Activated CD8-positive, alpha-beta memory T cell treated with anti-CD3 and anti-CD28 coated beads for 48 hours (primary cell): ENCODE measurements at places on chromosomes 7 and 10.

DNA sequence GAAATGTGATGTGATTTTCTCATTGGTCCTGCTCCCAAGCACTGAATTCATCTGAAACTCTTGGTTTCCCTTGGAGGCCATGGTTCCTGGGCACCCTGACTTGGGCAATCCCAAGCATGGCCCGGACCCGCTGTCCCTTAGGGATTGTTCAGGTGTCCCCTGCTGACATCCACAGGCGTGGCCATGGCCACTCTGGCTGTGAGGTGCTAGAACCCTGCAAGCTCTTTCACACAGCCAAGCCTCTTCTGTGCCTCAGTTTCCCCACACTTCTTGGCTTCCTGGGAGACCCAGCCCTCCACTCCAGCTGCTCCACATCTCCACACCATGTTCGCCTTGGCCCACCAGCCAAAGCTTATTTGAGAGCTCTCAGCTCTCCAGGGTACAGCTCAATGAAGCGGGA, 12.0 kb upstream of the AZGP1 start:
- no peak for DNase-seq

DNA sequence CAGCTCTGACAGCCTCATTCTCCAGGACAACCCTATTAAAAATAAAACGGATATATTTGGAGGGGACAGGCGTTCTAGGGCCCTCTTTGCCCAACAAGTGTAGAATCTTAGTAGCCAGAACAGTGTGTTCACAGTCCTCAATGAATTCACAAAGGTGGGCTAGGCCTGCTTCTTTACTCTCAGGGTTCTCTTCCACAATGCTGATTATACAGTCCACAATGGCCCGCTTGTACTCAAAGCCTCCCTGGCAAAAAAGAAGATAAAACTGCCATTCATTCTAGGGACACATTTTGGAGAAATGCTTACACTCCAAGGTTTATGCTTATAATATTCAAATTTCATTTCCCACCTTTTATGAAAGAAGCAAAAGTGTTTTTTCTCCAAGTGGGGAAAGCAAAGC, 62.6 kb downstream of the MEST start:
- DNase-seq = no peak

GRCh38 chr7:71009636-71010035, 122.3 kb upstream of the GALNT17 start:
- DNase-seq = no peak

DNA sequence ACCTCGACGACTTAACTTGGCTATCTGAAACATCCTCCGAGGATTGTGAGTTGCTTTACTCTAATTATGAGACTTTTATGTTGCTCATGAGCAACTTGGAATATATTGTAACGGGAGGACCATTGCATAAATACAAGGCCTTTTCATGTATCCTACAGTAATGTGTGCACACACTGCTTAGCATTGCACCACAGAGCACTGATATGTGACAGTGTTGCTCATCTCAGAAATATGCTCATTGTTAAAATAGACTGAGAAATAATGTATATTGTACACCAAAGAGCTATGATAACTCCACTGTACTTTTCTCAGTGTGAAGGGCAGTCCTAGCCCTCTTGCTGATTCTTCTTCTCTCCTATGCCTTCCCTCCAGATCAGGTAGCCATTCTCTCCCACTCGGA, 102.8 kb upstream of the CDK13 start:
- DNase-seq = no peak

DNA sequence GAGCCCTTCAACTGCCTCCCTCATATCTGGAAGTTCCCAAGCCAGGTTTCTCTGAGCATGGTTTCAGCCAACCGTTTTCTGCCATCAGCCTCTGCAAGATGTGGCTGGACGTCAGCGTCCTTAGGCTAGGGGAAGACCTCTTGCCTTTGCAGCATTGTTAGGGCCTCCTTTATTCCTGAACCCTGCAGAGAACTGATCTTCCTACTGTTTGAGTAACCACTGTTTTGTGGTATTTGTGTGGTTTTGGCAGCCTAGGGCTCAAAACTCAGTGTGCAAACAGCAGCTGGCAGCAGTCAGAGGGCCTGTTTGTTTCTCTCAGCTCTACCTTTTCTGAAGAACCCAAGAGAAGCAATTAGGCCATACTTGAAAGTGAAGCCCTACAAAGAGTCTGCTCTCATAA, 83.4 kb upstream of the SEMA3E start:
- DNase-seq = no peak

GRCh38 chr7:122217125-122217524, 73.1 kb upstream of the AASS start:
- no peak for DNase-seq

- DNase-seq = no peak
These were observed 615.1 kb downstream of the SUGCT start for GRCh38 chr7:40749877-40750276.

DNA sequence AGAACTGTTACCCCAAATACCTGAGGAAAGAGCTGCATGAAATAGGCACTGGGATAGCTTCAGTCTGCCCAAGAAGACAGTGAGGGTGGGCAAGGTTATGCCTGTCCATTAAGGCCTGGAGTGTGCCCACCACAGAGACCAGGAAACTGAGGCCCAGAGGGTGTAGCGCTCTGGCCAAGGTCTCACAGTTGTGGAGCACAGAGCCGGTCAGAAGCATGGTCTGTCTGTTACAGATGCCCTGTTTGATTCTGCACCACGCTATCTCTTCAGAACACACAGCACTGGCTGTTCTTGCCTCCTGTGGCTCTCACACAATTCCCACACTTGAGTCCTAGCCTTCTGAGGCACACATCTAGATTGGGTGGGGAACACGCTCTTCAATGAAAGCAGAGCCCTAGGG, 261.4 kb downstream of the GRID1 start:
- DNase-seq = no peak

DNA sequence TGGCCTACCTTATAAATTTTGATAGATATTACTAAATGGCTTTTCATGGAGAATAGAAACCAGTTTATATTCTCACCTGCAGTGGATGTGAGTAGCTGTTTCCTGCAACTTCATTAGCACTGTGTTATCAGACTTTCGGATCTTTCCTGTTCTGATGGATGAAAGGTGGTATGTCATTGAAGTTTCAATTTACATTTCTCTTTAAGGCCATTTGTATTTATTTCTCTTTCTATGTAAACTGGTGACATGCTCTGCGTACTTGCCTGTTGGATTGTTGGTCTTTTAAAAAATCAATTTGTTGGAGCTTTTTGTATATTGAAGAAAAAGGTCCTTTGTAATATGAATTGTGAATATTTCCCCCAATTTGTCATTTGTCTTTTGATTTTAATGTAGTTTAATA, 95.8 kb upstream of the STRIP2 start:
- no peak for DNase-seq

DNA sequence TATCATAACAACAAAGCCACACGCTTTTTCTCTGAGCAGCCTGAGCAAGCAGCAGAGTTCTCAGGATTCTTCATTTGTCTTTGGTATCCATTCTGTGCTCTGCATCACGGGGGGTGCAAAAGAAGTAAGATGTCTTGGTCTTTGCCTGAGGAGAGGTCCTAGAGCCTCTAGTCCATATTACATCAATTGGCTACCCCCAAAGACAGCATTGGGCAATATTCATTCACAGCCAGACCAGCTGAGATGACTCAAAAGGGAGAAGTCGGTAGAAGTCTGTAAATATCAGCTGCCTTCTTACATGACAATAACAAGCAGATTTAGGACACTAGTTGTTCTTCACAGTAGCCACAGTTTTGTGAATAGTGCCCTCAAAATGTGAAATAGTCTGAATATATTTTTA, 66.6 kb downstream of the FZD1 start:
- DNase-seq = no peak

DNA sequence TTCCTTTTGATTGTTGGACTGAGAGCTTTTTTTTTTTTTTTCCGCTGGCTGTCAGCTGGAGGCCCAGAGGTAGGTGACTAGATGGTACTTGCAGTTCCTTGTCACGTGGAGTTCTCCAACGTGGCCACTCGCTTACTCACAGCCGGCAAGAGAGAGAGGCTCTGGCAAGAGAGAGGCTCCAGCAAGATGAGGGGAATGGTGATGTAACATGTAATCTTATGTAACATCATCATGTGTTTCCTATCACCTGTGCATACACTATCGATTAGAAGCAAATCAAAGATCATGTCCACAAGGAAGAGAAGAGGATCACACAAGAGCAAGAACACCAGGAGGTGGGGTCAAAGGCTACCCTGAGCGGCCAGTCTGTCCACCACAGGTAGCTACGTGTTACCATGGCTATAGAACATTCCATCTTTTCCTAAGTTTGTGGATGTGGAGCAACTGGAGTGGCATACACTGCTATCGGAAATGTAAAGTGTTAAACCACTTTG, 4.0 kb upstream of the BORCS7 start:
- DNase-seq = no peak

DNA sequence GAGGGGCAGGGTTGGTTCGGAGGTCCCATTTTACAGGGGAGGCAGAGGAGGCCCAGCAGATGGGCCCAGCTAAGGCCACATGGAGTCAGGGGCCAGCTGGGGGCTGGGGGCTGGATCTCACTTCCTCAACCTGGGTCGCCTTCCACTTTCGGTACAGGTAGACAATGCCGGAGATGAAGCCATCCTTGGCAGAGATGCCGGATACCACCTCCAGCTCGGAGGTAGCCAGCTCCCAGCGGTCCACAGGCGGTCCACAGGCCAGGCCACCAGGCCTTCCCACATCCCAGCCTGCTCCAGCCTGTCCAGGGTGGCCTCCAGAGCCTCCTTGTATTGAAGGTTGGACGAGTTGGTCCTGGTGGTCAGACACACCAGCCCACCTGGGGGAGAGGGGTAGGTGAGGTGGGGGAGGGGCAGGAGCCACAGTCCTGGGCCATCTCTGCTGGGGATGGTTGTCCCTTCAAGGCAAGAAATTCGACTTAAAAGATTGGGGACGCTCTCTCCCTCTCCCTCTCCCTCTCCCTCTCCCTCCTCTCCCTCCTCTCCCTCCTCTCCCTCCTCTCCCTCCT, 3.9 kb downstream of the CLDN4 start:
- no peak for DNase-seq

DNA sequence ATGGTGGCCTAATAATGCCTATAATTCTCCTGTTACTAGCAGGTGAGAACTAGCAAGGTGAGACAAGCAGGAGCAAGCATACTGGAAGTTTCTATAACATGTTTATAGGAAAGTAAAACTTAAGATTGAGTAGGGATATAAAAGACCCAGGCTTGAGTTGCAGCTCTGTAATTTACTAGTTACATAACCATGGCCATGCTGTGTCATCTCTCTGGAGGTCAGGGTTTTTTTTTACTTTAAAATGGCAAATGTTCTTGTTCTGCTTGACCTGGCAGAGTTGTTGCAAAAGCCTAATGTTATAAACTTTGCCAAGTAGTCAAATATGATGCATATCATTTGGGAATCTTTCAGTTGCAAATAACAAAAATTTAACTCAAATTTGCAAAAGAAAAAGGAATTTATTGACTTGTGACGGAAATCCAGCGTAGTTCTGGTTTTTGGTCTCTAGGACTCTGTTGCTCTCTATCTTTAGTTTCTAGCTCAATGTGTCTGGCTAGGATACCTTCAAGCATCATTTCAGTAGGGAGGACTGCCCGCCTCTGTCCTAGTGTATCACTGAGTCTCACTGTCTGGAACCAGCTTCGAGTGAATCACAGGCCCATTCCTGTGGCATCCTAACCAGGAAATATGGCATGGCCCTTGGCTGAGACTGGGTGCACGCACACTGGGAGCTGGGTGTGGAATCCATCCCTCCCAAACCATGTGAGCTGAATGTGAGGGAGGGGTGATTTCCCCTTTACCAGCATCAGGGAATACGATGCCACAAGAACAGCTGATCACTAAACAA, 67.9 kb downstream of the ADAM22 start:
- DNase-seq = no peak

- no peak for DNase-seq
These were observed 123.6 kb upstream of the POM121L12 start for GRCh38 chr7:52911795-52912194.

- no peak for DNase-seq
These were observed 19.8 kb upstream of the KDM7A start for GRCh38 chr7:140196361-140197217.

GRCh38 chr7:127476618-127477017, 84.1 kb upstream of the ZNF800 start:
- DNase-seq = no peak

GRCh38 chr7:95986178-95986764, 213.9 kb downstream of the DYNC1I1 start:
- no peak for DNase-seq

DNA sequence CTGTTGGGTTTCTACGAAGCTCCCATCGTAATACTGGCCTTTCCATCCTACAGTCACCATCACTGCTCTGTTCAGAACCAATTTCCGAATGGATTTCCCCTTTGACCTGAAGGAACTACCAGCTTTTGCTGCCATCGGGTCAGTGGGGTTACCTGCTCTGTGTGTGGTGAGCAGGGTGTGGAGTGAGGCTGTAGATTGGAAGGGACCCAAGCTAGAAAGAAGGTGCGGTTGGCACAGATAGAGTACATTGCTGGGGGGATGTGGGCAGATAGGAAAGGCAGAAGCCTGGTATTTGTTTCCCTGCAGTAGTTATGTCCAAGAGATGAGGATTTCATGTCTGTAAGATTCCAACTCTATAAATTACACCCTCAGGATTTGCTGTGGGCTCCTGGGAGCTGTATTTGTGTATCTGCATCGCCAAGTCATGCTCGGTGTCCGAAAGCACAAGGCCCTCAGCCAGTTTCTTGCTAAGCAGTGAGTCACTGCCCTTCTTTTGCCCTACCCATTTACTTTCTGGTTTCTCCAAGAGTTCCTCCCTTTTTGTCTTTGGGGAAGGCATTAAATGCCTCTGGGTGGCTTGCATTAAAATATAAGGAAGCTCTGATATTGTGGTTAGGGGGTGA, 15.4 kb downstream of the CLCN1 start:
- DNase-seq = no peak

- DNase-seq = no peak
These were observed 209.8 kb downstream of the ACTR3B start for GRCh38 chr7:152969335-152969734.

GRCh38 chr7:877312-878232, 1.2 kb downstream of the GET4 start:
- no peak for DNase-seq

GRCh38 chr10:42971251-42971599, 105.6 kb upstream of the RET start:
- DNase-seq = no peak

DNA sequence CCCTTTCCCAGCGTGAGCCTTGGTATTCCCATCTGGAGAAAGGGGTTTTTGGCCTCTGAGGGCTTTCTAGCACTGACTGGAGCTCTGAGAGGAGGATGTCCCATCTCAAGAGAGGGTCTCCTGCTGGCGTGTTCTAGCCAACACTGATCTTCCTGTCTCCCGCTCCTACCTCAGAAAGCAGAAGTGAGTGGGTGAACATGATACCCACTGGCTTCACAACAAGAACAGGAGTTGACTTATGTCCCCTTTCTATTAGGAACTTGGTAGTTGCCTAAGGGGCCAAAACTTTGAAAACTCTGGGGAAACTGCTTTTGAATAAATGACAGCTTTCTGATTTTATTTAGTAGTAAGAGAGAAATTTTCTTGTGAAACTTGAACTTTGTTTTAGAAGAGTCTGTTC, 113.1 kb upstream of the ADCY1 start:
- DNase-seq = no peak
